ENCODE measurements at places on chromosomes 3 and 15. TPM values are rescaled to one million over a fixed set of nuclear protein-coding genes. Genes with fewer than 3 reads are reported as not detected.

The POPDC2 gene
- total RNA-seq: 2.0 TPM

The VGLL3 gene
- 0.36 TPM for total RNA-seq

The MKRN3 gene
- total RNA-seq: 0.85 TPM

The CNTN3 gene
- total RNA-seq: 0.62 TPM

The OCA2 gene
- not detected for total RNA-seq

The NGLY1 gene
- total RNA-seq: 22.8 TPM

DNA sequence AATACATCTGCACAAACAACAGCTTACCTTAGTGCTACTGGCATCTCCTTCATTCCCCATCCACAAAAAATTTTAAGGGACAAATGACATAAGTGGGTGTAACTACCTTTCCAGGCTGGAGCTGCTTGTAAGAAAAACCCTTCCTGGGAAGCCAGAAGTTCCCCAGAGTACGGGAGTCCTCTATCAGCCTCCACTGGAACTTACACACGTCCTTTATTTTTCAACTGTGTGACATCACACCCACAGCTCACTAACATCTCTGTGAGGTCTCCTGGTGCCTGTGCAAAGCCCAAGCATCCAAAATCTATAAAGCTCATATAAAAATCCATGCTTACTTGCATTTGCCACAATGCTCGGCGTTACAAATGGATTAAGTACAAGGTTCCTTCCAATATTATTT, 27.6 kb downstream of the LRIG1 start:
- H3K4me3 ChIP-seq: no peak overlapping the region

DNA sequence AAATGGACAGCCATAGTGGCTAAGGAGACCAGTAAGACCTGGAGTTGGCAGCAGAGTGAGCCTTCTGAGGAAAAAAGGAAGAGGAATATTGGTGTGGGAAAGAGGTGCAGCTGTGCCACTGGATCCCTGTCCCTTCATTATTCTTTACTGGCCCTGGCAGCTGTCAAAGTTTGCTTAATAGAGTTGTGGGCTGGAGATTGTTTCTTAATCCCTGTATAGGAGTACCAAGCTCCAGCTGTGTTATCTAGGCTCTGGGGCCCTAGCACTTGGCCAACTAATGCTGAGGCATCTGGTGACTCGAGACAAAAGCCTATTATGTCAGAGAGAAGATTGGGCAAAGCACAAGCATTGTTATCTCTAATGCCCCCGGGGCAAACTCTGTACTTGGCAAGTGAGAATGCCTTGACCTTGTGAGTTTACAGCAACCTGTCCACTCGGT, 61.4 kb downstream of the ZNF609 start:
- no peaks in the 10 kb centered on the region for H3K36me3 ChIP-seq

GRCh38 chr3:23035927-23036640, 167.0 kb upstream of the UBE2E2 start:
- peaks cover 7% of the 10 kb centered on the region for H3K4me1 ChIP-seq
- H3K27ac ChIP-seq: no peak overlapping the region
- peaks cover 2% of the 10 kb centered on the region for H3K27me3 ChIP-seq
- H3K4me3 ChIP-seq: no peak overlapping the region
- no peak for DNase-seq
- no peaks in the 10 kb centered on the region for H3K36me3 ChIP-seq

- DNase-seq: no peak
- no peaks in the 10 kb centered on the region for H3K36me3 ChIP-seq
- H3K4me1 ChIP-seq: no peaks in the 10 kb centered on the region
- no peak overlapping the region for H3K27ac ChIP-seq
- no peak overlapping the region for H3K4me3 ChIP-seq
Observed at GRCh38 chr15:34773917-34774316, 19.1 kb upstream of the GJD2 start.

GRCh38 chr3:20186600-20187004, 596 bp upstream of the SGO1 start:
- H3K4me1 ChIP-seq: peaks cover 3% of the 10 kb centered on the region
- DNase-seq: no peak

DNA sequence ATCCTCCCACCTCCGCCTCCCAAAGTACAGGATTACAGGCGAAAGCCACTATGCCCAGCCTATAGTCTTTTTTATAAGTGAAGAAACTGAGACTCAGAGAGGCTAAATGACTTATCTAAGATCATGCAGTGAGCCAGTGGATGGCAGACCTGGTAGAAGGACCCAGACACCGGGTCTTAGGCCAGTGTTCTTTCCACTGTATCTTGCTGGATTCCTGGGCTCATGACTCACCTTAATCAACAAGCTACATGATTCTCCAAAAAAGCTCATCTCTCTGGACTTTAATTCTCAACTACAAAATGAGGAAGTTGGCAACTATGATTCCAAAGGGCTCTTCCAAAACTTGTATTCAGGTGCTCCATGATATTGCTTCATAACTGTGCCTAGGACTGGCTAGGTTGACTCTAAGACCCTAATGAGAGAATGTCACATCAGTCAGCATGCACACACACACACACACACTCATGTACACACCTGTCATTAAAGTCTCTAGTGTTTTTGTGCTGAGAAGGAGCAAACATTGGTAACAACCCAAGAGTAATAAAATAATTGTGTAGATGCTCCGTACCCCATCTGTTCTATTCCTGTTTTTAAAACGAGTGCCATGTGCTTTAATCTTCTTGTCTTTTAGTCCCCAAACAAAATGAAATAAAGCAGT, 89.7 kb upstream of the SLC4A7 start:
- H3K4me1 ChIP-seq: no peaks in the 10 kb centered on the region
- no peak overlapping the region for H3K4me3 ChIP-seq
- H3K27me3 ChIP-seq: peaks cover 2% of the 10 kb centered on the region
- H3K27ac ChIP-seq: no peak overlapping the region
- no peak for DNase-seq
- H3K36me3 ChIP-seq: no peaks in the 10 kb centered on the region

DNA sequence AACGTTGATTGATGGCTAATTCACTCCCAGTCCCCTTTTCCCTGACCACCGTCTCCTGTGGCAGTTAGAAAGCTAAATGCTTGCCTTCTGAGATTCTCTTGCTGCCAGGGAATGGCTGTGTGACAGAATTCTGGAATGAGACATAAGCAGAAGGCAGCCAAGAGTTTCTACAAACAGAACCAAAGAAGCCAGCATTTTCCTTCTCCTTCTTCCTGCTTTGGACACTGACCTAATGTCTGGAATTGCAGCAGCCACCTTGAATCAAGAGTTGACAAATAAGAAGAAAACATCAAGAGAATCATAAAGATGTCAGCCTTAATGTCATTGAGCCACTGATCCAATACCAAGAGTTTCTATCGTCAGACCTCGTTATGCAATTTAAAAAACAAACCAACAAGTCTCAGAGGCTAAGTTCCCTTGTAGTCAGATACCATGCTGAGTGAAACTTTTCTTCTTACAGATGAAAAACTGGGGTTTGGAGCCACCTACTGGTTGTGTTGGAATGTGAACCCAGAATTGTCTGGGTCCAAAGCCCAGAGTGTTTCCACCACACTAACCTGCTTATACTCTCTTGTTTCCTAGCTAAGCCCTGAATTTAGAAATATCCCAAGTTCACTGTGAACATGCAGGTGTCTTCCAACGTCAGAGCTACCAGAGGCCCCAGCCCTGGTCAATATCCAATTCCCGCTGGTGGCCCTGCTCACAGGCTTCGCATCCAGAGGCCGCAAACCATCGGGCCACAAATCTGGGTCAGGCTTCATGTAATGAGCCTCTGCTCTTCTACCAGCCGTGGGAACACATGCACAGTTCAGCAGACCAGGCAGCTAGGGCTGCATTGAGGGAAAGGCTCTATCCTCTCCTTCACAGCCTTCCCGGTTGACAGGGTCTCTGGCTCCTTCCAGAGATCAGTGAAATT, 42.5 kb downstream of the MCF2L2 start:
- no peaks in the 10 kb centered on the region for H3K27me3 ChIP-seq
- DNase-seq: peak; percentile 59

GRCh38 chr3:151560738-151561137, 99.9 kb upstream of the IGSF10 start:
- no peak overlapping the region for H3K4me3 ChIP-seq
- H3K27me3 ChIP-seq: no peaks in the 10 kb centered on the region
- H3K4me1 ChIP-seq: peaks cover 13% of the 10 kb centered on the region
- no peak for DNase-seq
- no peaks in the 10 kb centered on the region for H3K36me3 ChIP-seq
- H3K27ac ChIP-seq: no peak overlapping the region

DNA sequence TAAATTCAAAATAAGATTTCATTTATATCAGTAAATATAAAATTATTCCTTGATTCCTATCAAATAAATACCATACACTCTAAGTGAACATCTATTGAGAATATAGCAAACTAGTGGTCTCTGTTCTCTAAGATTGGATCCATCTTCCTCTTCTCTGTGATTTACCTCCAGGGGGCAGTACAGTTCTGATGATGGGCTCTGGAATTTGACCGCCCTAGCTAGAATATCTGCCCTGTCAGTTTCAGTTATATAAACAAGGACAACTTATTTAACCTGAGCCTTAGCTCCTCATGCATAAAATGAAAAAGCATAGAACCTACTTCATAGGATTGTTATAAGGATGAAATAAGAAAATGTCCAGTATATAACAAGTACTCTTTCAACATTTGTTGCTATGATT, 171.1 kb upstream of the CCDC54 start:
- H3K27me3 ChIP-seq: no peaks in the 10 kb centered on the region
- H3K27ac ChIP-seq: no peak overlapping the region
- H3K4me1 ChIP-seq: peaks cover 15% of the 10 kb centered on the region
- H3K4me3 ChIP-seq: no peak overlapping the region

DNA sequence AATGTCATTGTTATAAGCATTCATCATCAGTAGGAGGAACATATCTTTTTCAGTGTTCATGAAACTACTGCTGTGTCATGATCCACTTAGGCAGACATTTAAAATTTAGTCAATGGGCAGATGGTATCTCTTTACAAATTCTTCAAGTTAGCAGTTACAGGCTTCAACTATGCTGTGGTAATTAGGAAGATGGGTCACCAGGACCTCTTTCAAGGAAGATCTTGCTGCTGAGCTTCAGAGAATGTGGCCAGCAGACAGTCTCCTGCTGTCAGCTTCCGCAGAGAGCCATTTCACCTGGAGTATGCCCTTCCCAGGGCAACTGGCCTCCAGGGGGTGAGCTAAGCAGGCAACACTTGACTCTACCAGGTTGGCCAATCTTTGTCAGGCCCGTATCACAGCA, 19.4 kb downstream of the IFT57 start:
- DNase-seq: no peak
- H3K4me1 ChIP-seq: no peaks in the 10 kb centered on the region
- no peak overlapping the region for H3K4me3 ChIP-seq
- no peaks in the 10 kb centered on the region for H3K36me3 ChIP-seq
- H3K27ac ChIP-seq: no peak overlapping the region

- no peak for DNase-seq
- no peak overlapping the region for H3K4me3 ChIP-seq
- peaks cover 5% of the 10 kb centered on the region for H3K27me3 ChIP-seq
- no peaks in the 10 kb centered on the region for H3K36me3 ChIP-seq
- no peak overlapping the region for H3K27ac ChIP-seq
Observed at GRCh38 chr15:31477301-31477700, 150.7 kb downstream of the KLF13 start.

DNA sequence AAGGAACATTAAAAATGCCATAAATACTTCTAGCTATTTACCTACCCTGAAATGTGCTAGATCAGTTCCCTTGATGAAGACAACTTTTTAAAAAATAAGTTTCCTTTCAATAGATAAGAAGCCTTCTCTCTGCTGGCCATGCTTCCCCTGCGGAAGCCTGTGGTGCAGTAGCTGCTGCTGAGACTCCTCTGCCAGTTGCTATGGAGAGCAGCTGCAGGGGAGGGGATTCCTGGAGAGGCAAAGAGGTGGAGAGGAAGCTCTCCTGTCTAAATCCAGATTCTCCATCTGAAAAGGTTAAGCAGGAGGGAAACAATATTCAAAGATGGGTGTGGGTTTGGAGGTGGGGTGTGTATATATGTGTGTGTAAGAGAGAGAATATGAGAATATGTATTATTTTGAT, 69.8 kb upstream of the BFSP2 start:
- peaks cover 30% of the 10 kb centered on the region for H3K4me1 ChIP-seq
- H3K27me3 ChIP-seq: no peaks in the 10 kb centered on the region
- H3K27ac ChIP-seq: peak overlapping the region; percentile 67
- no peaks in the 10 kb centered on the region for H3K36me3 ChIP-seq
- H3K4me3 ChIP-seq: no peak overlapping the region

DNA sequence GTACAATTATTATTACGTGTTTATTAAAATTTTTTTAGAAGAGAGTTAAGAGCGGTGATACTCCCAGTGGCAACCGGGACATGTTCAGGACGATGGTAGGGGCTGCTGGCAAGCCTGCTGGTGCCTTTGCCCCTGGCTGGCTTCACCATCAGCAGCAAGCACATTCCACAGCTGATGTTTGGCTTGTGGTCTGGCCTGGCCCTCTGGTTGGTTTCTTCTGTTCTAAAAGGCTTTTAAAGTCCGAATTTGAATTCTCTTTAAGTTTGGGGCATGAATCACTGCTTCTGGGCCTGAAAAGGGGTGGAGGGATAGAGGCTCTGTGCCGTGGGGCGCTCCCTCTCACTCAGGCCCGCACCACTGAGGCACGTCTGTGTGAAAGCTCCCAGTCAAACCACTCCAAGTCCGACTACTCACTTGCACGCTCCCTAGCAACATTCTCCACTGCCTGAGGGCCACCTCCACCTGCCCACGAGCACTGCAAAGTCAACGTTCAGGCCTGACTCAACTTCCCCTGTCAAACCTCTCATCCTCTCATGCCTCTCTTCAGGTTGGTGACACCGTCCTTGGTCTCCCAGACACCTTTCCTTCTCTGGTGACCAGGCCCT, 10.1 kb downstream of the ITGA11 start:
- H3K4me1 ChIP-seq: no peaks in the 10 kb centered on the region
- no peaks in the 10 kb centered on the region for H3K36me3 ChIP-seq
- peaks cover 5% of the 10 kb centered on the region for H3K27me3 ChIP-seq
- H3K27ac ChIP-seq: no peak overlapping the region

GRCh38 chr3:66904336-66904735, 93.8 kb upstream of the KBTBD8 start:
- no peak overlapping the region for H3K27ac ChIP-seq
- H3K36me3 ChIP-seq: no peaks in the 10 kb centered on the region
- peaks cover 2% of the 10 kb centered on the region for H3K27me3 ChIP-seq
- H3K4me1 ChIP-seq: no peaks in the 10 kb centered on the region
- no peak overlapping the region for H3K4me3 ChIP-seq

DNA sequence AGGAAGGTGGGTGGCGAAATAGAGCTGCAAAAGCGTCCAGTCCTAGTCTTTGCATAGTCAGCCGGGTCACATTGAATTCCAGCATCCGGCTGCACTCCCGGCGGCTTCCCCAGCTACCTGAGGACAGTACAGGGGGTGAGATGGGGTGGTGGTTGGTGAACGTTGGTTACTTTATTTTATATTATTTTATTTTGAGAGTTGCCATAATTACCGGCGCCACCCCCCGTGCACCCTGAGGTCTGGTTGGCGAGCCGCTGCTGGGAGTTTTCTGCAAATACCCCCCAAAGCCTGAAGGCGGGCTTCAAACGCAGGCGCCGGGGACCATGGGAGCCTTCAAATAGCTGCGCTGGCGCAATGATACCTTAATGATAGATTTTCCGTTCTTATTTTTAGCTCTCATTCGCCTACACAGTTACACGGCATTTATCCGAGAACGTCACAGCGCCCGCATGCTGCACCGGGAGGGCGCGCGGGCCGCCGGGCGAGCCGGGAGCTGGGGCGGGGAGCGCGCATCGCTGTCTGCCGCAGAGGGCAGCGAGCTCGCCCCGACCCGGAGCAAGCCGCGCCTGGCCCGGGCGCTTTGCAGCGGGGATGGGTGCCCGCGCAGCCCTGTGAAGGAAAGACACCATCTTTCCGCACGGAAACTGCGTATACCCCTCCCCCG, 756 bp upstream of the RASGRF1 start:
- DNase-seq: peak; percentile 19
- H3K4me1 ChIP-seq: peaks cover 12% of the 10 kb centered on the region
- H3K27me3 ChIP-seq: peaks cover 33% of the 10 kb centered on the region
- H3K27ac ChIP-seq: no peak overlapping the region
- no peaks in the 10 kb centered on the region for H3K36me3 ChIP-seq

Data from endothelial cell (in vitro differentiated cells).